ENCODE measurements at places on chromosomes 2 and 18. TPM values are rescaled to one million over a fixed set of nuclear protein-coding genes. Genes with fewer than 3 reads are reported as not detected.

GRCh38 chr2:83915381-83915780, 543.7 kb downstream of the SUCLG1 start:
- no peak for DNase-seq

- DNase-seq: no peak
Measured at GRCh38 chr18:78099979-78100588, 850.4 kb downstream of the GALR1 start.

The GCKR gene
- total RNA-seq: 1.2 TPM

The CRYGD gene
- total RNA-seq: 0.98 TPM

GRCh38 chr2:203671876-203672275, 34.6 kb upstream of the CD28 start:
- DNase-seq: no peak

The CTAGE1 gene
- total RNA-seq: not detected

- no peak for DNase-seq
Measured at GRCh38 chr2:133092571-133092970, 422.6 kb upstream of the LYPD1 start.

The DYNAP gene
- total RNA-seq: 0.22 TPM

The FAM117B gene
- 21.4 TPM for total RNA-seq

- no peak for DNase-seq
Measured at GRCh38 chr2:48199070-48199469, 292.8 kb upstream of the FBXO11 start.

DNA sequence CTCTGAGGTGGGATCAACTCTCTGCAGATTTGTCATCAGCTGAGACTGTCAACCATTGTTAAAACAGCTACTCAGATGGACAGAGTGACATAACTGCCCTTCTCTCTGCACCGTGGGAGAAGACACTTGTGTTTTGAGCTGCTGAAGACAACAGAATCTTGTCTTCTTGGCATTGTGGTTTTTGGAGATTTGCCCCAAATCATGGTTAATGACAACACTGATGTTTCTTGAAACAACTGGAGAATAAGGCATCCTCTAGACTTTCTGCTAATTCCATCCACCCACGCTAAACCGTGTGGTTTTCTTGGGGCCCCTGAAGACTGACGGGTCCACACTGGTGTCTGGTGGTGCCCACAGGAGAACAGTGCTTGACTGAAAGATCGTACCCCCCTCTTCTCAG, 39.5 kb downstream of the SH3BP4 start:
- no peak for DNase-seq

DNA sequence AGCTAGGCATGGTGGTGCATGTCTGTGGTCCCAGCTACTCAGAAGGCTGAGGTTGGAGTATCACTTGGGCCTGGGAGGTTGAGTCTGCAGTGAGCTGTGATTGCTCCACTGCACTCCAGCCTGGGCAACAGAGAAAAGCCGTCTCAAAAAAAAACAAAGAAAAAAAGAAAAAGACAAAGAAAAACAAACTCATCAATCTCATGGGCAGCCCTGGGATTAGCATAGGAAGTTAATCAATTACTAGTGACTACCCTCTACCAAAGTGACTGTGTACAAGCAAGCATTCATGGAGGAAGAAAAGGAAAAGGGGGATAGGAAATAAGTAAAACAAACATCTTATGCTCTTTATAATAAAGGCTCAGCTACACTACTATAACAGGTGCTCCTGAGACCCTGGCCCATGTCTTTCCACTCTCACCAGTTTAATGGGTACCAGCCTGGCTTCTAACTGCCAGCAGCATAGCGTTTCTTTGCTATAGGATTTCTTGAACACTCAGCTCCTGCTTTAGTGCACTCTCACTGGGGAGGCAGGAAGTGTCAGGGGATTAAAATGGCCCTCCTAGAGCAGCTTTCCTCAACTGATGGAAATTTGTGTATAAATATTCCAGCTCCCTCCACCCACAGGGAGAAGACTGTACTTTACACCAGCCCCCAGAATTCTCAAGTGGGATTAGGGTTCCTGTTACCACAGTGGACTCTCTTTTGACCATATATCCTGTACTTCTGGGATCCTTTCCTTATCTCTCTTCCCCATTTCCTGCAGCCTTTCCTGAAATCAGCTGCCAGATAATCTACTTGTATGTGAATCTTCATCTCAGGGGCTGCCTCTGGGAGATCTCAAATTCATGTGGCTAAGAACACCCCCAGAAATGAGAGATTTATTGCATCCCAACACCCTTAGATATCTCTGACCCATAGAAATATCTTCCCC, 91.3 kb upstream of the GLS start:
- DNase-seq: no peak
